NCI-H345 (cell line): ENCODE measurements at places on chromosomes 11 and 22.

DNA sequence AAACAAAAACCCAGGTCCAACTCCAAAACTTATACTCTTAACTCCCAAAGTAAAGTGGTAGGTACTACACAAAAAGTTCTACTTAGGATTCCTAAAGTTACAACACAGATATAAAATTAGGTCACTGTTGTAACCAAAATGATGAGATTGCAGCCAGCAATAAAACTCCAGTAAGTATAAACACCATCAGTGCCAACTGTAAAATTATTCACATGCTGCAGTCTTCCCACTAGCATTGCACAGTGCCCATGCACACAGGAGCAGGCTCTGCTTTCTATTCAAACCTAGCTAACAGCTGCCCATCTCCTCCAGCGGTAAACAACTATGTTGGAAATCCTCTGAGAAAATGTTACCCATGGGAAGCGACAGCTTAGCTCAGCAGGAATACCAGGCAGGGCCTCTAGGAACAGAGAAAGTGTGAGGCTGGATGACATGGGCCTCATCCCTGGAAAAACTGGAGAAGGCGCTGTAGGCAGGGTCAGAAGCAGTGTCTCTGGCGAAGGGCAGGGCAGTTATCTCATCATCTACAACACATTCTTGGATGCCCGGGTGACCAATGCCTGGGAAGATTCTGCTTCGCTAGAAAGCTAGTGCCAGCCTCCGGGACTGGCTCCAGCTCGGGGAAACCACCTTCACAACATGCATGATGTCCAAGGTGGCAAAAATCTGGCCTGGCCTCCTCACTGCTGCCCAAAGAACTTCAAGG is 9.1 kb downstream of the CPT1A start:
- DNase-seq: no peak

DNA sequence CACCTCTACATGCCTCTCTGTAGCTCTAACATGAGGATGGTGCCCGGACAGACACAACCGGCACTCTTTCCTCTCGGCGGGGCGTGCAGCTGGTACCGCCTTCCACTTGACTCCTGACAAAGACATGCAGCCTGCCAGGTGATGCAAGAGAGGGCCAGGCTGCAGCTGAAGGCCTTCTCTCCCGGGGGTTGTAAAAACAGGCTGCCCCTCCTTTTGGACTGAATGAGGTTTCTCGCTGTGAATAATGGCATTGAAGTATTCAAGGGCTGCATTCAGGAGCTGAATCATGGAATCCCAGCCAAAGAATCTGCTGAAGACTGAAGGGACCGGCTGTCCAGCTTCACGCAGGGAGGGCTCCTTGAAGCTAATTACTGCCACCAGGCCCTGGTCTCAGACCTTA is 110.9 kb downstream of the GALNT18 start:
- DNase-seq: peak; percentile 97

- DNase-seq: no peak
Observed at GRCh38 chr22:30922151-30922611, 46.4 kb downstream of the MORC2 start.

DNA sequence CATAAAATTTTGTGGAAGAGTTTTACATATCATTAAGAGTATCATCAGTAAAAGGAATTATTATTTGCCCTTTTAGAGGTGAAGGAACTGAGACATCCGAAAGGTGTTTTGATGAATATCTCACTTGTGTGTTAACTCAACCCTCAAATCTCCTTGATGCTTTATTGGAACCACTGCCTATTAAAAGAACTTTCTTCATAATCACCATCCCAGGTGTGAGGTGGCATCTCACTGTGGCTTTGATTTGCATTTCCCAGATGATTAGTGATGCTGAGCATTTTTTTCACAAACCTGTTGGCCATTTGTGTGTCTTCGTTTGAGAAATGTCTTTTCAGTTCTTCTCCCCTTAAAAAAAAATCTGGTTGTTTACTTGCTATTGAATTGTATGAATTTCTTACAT is 134.0 kb upstream of the SYN3 start:
- no peak for DNase-seq

- no peak for DNase-seq
Observed at GRCh38 chr22:42299586-42300258, 29.3 kb upstream of the TCF20 start.

DNA sequence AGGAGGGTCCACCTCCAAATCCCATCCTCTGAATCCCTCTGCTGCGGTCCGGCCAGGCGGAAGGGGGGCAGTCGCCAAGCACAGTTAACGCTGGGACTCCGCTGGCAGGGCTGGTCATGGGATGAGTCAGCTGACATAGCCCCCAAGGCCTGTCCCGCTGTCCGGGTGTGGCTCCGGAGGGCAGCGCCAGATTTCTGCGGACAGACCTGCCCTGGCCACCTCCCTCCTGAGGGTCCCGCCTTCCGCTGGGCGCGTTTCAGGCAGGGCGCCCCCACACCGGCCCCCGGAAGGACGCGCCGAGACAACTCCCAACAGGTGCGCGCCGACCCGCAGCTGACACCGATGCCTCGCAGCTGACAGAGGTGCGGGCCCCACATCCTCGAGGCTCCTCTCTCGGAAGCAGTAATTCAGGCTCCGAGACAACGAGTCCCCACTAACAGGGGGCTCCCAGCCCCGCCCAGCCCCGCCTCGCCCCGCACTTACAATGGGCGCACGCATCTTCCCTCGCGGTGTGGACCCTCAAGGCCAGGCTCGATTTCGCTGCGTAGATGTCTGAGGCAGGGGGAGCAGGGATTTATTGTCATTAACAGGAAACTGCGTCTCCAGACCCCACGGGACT is 607 bp downstream of the PLAAT3 start:
- no peak for DNase-seq

GRCh38 chr11:107504981-107505380 is 47.4 kb upstream of the CWF19L2 start:
- no peak for DNase-seq

DNA sequence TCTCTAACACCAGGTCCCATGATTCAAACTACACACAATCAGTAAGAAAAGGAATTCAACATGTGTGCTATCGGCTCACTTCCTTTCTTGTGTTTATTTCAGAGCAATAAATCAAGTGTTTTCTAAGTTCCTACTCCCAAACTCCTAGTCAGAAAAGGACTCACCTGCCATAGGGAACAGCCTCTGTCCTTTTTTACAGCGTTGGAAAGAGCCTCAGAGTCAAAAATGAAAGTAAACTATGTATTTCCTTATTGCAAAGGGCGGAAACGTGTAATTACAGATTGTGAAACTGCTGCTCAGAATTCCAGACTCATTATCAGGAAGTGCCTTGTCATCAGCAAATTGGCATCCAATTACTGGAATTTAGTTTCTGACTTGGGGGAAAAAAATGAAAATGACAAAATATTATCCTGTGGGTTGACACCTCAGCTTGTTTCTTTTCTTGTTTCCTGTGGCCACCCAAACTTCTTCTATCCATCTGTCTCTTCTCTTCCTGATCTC is at the start of gene CASP4:
TSS of gene CASP4 (minus strand) at position 220 of the 501 bp plus-strand sequence. CDS start at position 171, 49 bp downstream.
- peak; percentile 34 for DNase-seq

DNA sequence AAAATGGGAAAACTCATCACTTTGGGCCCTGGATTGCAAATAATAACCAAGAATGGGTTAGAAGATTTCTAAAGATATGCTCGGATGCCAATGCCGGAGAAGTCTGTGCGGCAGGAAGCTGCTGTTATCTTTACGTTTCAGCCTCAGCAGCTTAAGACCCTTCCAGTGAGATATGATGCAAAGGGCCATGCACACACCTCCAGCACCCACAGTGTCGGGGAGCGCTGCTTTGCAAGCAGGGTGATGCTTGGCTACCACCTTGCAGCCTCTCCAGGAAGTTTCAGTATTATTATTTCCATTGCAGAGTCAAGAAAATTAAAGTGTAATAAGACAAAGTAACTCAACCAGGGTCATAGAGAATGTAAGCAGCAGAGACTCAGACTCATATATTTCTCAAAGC is 37.3 kb downstream of the LARGE1 start:
- DNase-seq: no peak

- no peak for DNase-seq
Observed at GRCh38 chr22:32204856-32205722, at the start of gene RFPL2. Gene RFPL2 (minus strand): TSS chr22:32205073. CDS start chr22:32202451, 2,622 bp downstream.

DNA sequence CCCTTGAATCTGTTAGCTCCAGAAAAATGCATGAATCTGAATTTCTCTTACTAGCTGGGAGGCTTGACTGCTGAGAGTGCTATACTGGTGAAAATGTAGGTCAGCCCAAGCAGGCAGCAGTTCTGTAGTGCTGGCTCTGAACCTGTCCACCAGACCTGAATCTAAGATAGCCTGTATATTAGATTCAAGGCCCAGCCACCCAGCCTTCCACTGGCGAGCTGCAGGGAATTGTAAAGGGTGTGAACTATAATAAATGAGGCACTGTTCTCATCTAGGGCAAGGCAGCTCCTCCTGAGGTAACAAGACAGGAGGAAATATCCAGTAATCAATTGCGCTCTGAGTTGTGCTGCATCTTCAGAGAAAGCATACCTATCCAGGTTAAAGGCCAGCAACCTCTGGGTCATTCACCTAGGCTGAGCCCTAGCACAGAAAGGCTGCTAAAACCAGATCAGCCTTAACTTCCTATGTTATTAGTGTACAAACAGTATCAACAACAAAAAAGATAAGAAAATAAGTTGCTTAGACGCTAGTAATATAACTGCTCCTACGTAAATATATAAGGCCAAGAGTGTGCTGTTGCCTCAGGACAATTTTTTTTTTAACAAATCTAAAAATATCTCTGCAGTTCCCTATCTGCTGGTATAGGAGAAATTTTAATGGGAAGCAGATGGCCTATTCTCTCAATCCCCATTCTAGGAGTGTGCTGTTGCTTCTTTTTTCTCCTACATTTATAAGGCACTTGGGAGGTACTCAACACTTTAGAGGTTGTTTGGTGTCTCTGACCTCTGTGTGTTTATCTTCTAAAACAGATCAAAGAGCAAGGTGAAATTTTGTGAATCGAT is 63.0 kb downstream of the RELT start:
- DNase-seq: no peak

DNA sequence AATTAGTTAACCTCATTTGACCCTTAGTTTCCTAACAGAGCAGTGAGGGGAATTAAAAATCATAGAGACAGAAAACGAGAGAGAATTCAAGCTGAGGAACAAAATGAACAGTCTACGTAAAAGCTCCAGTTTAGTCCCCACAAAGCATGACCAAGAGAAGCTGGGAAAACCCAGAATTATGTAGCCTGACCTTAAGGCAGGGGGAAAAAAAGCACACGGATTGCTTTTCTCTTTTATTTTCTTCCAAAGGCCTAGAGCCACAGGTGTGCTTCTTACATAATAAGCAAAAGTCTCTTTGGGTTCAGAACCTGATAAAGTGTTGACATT is 514 bp upstream of the AMBRA1 start:
- no peak for DNase-seq

DNA sequence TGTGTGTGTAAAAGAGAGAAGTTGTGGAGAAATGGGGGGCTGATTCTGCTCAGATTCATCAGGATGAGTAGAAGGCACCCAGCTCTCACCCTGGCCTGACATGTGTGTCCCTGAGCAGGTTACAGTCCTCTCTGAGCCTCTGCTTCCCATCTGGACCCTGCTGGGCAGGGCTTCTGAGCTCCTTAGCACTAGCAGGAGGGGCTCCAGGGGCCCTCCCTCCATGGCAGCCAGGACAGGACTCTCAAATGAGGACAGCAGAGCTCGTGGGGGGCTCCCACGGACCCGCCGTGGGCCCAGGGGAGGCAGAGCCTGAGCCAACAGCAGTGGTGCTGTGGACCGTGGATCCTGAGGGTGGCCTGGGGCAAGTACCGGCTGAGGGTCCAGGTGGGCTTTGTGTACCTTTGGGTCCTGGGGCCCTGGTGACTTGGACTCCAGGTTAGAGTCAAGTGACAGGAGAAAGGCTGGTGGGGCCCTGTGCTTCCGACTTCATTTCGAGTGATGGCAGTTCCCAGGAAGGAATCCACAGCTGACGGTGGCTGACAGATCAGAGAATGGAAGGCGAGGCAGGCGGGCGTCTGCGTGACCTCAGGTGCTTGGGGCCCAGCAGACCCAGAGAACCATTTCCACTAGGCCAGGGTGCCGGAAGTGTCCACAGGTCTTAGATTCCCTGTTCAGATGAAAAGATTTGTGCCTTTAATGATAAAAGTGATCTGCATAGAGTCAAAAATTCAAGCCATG is 21.9 kb downstream of the NEAT1 start:
- no peak for DNase-seq

DNA sequence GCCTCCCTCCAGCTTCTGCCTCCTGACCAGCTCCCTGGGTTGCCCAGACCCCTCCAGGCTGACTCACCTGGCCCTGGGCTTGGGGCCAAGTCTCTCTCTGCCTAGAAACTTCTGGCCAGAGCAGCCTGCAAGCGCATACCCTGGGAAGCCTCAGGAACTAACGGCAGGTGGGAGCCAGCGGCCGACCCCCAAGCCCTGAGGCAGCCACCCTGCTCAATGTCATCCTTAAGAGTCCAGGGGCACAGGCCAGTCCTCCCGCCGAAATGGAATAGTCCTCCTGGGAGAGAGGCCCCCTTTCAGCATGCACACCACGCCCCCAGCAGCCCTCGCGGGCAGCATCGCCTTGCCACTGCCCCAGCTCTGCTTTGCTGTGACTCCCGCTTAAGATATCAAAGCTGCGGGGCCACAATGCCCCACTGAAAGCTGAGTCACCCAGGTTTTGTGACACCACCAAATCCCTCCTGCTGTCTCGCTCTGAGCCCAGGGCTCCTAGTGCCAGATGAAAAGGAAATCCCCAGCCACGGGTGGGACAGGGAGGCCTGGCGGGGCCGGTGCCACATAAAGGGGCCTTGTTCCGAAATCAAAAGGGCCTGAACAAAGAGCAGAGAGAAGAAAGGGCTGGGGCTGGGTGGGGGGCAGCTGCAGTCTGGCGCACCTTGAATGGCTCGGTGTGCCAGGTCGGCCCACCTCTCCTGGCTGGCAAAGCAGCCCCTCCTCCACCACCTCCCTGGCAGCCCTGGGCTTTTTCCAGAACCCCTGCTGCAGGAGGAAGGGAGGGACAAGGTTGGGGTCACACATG is 21.4 kb upstream of the FGF3 start:
- no peak for DNase-seq

DNA sequence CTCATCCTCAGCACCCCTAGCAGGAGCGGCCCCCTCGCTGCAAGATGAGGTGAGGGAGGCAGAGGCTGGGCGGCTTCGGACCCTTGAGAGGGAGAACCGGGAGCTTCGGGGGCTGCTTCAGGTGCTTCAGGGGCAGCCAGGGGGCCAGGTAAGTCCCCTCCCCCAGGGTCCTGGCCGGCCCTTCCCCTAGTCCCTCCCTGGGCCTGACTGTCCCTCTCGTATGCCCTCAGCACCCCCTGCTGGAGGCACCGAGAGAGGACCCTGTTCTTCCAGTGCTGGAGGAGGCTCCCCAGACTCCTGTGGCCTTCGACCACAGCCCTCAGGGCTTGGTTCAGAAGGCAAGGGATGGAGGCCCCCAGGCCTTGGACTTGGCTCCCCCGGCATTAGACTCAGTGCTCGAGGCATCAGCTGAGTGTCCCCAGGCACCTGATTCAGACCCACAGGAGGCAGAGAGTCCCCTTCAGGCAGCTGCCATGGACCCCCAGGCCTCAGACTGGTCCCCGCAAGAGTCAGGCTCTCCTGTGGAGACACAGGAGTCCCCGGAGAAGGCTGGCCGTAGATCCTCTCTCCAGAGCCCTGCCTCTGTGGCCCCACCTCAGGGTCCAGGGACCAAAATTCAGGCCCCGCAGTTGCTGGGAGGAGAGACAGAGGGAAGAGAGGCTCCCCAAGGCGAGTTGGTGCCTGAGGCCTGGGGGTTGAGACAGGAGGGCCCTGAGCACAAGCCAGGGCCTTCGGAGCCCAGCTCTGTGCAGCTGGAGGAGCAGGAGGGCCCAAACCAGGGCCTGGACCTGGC is 4.0 kb downstream of the CCDC88B start:
- peak; percentile 16 for DNase-seq
